ELR (cell line): ENCODE measurements at places on chromosomes 6 and 20.

GRCh38 chr20:37534401-37535157 lies 6.9 kb upstream of the BLCAP start:
- peak; percentile 87 for DNase-seq

- DNase-seq: no peak
Observed at GRCh38 chr6:161011492-161012480, 20.2 kb downstream of the MAP3K4 start.

DNA sequence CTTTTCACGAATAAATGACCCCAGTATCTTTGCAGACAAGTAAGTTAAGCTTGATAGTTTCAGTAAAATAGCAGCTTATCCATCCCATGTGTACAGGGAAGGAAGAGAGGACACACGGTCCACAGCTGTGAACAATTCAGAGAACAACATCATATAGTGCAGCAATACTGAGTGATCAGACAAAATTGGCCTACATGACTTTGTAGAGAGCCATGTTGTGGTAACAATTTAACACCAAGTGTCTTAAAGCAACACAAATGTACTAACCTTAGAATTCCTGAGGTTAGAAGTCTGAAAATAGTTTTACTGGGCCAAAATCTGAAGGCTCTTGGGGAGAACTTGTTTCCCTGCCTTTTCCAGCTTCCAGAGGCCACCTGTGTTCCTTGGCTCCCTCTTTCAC lies 12.5 kb downstream of the FAM184A start:
- DNase-seq: no peak

DNA sequence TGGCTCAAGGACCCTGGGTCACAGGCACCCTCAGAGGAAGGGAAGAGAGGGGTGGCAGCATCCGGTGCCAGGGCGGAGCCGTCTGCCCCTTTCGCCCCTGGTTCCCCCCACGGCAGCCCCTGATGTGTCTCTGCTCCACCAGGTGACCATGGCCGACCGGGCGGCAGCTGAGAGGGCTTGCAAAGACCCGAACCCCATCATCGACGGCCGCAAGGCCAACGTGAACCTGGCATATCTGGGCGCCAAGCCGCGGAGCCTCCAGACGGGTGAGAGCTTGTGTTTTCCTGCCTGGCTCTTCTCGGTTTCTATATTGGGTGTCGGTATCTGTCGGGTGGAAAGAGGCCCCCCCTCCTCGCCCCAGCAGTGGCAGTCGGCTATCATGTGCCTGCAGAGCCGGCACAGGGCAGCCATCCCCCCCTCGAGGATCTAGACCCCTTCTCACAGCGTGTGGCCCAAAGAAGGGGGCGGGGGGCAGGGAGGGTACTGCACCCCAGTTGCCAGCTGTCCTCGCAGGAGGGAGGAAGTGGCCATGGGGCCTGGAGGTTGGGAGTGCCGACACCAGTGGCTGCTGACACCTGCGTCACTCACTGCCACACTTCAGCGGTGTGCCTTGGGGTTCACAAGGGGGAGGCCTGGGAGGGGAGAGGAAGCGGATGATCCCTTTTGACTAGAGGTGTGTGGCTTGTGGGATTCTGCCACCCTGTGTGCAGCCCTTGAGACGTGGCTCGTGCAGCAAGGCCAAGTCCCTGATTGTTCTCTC lies 1.5 kb downstream of the RBM38 start:
- DNase-seq: no peak

GRCh38 chr6:27720607-27721580 lies 191.3 kb downstream of the OR2B2 start:
- DNase-seq: peak; percentile 84

DNA sequence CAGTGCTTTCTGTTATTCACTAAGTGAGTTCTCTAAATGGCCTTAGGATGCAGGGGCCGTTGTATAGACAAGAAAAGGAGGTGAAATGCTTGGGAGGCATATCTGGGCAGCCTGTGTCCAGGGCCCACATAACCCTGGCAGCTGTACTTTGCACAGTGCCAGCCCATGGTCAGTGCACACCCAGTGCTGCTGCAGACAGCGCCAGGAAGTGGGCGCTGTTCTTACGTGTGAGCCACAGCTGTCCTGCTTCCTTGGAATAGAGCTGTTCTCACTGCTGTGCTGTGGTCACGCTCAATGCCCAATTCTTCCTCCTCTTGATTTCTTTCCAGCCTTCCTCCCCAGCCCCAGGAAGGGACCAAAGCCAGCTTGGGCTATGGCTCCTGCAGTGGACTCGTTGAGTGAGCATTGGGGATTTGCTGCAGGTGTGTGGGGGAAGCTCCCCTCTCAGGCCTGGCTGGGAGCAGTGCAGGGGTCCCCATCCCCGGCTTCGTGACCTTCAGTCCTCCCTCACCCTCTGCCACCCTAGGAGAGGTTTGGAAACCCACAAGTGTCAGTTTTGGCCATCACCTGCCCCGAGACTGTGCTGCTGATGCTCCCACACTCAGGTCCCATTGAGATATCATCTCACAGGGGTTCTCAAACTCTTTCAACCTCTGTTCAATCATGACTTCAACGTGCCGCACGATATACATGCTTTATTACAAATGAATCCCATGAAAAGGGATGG lies 246.8 kb upstream of the EXOC2 start:
- DNase-seq: no peak

- no peak for DNase-seq
Observed at GRCh38 chr6:73731285-73731684, 35.3 kb downstream of the CD109 start.

- DNase-seq: no peak
Observed at GRCh38 chr6:170134471-170135440, 156.1 kb downstream of the DLL1 start.

- no peak for DNase-seq
Observed at GRCh38 chr6:43986177-43986825, 141.0 kb downstream of the MRPL14 start.

GRCh38 chr6:31304683-31305082 lies 32.8 kb upstream of the HLA-C start:
- DNase-seq: peak; percentile 4

- DNase-seq: no peak
Observed at GRCh38 chr6:152233547-152234320, 403.4 kb downstream of the SYNE1 start.

DNA sequence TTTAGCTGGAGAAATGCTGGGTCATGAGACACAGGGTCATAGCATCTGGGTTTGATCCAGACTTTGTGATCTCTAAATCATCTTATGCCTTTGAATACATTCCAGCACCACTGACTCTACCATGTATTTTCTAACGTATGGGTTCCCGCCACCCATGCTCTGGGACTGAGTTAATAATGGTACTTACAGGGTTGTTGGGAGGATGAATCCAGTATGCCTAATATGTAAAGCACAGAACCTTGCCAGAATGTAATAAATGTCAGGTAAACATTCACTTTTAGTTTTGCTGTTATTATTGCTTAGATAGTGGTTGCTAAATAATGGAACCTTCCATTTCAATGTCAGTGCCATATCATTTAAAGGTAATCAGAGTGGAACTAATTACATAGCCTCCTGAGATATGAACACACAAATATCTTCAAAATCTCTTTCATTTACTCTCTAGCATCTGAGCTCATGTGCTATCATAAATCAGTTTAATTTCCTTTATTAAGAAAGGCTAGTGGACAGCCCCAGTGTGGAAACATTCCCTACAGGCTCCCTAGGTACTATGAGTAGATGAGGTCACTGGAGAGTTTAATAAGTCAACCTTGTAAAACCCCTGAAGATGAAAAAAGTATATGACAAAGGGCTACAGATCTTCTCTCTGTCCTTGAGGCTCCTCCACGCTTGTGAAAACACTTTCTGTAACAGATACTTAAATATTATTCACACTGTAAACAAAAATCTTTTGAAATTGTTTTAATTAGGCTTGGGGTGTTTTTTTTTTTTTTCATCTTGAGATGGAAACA lies 226.6 kb downstream of the ALDH8A1 start:
- DNase-seq: no peak

DNA sequence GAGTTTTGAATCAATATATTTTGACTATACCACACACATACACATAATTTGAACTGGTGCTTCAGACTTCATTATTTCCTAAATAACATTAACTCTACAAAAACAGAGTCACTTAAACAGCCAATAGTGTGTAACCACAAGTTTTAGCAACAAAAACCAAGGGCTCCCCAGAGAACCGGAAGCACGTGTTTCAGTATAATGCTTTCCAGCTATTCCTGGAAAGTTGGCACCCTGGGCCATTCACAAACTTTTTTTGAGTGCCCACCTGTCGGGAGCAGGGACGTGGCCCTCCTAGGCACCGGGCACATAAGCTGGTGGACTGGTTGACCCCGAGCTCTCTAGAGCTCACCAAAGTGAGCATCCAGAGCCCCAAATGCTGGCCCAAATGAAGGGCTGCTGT lies 1.9 kb upstream of the SLC35D3 start:
- DNase-seq: no peak

DNA sequence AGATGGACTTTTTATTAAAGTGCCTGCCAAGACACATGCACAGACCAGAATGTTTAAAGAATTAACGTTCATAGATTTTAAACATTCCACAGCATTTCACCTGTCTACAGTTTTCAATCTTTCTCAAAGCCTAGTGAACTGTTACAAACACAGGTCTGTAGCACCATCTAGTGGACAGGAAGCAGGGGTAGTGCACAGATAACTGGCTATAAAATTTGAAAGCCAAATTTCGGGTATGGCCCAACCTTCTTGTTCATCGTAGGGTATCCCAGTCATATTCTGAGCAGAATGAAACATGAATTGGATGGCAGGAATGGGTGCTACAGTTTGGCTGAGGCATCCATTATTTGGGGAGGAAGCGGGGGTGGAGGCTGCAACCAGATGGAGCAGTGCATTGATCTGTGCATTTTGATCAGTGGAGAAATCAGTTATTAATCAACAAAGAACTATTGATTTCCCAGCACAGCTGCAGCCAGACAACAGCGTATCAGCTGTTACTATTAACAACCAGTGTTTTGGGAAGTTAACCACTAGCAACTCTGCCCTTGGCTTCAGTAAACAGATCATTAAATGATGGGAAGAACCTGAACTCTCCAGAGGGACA lies 56.1 kb upstream of the B3GAT2 start:
- DNase-seq: peak; percentile 67

DNA sequence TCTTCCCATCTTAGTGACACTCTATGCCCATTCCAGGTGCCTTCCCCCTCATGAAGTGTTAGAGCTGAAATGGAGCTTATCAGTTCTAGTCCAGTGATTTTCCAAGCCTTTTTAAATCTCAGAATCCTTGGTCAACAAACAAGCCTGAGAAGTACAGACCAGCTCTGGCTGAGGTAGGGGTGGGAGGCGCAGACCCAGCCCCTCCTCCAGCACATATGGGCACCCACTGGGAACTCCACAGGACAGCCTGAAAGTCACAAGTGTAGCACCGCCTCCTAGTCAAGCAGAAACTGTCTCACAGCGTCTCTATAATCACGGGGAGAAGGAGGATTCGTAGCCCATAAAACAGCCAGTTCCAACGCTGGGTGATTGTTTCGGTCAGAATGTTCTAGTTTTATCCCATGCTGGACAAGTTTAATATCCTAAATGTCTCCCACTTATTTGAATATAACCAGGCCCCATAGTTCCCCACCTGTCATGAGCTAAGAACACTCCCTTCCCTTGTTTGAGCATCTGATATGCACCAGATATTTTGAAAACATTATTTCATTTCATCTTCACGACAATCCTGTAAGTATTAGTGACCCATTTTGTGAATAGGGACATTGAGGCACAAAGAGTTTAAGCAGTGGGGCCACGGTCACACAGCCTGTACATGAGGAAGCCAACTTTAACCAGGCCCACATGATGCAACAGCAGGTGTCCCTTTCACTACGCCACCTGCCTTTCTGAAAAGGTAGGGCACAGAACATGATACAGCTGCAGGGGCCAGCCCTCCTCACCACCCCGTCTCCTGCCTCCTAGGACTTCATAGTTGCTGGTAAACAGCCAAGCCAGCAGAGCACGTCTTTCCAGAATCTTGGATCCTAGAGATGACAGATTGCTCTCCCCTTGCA lies 40.1 kb downstream of the TRAF3IP2 start:
- DNase-seq: peak; percentile 25

GRCh38 chr6:148873154-148873553 lies 126.3 kb downstream of the UST start:
- DNase-seq: no peak

DNA sequence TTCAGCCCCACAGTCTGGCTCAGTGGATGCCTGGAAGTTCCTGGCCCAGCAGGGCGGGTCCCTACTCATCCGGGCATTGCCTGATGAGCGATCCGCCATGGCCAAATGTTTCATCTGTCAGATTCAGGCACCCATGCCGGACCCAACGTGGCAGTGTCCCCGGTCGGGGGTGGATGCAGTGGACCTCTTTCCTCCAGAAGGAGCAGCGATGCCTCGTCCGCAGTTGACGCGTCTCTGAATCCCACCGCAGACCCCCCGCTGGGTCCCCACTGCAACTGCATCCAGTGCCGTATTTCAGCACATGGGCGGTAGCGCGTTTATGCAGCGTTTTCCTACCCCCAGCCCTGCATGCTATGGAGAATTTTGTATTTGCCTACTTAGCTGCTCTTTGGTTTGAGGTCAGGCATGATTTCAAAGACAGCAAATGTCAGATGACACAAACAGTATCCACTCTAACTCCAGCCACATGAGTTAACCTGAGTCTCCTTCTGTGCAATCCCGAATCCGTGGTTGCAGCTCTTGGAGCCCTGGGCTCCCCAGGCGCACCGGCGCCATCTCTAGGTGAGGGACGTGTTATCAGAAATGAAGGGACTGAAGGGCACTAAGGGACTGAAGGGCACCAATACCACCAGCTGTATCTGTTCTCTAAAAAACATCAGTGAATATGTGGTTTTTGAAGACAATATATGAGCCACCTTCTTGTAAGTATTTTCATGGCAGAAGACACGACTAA lies 72.6 kb upstream of the THBS2 start:
- DNase-seq: peak; percentile 65

- peak; percentile 20 for DNase-seq
Observed at GRCh38 chr20:3787324-3788014, 929 bp upstream of the CENPB start.

DNA sequence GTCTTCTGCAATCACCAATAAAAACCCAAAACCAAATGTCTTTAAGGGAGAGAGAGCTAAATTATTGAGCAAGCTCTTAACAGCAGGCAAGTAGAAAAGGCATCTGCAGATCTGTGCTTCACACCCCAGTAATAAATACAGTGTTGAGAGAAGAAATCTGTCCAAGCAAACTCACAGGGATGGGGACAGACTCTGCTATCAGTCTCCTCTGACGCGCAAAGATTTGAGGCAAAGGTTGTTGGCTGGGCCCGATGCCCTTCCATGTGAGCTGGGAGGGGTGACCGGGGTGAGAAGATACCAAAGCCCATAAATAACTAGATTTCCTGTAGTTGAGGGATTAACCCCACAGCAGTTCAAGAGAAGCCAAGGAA lies 315.2 kb upstream of the SOX4 start:
- no peak for DNase-seq

- DNase-seq: no peak
Observed at GRCh38 chr20:62787321-62787720, 9.0 kb upstream of the MRGBP start.

- no peak for DNase-seq
Observed at GRCh38 chr6:121835662-121836061, 400.2 kb downstream of the GJA1 start.

DNA sequence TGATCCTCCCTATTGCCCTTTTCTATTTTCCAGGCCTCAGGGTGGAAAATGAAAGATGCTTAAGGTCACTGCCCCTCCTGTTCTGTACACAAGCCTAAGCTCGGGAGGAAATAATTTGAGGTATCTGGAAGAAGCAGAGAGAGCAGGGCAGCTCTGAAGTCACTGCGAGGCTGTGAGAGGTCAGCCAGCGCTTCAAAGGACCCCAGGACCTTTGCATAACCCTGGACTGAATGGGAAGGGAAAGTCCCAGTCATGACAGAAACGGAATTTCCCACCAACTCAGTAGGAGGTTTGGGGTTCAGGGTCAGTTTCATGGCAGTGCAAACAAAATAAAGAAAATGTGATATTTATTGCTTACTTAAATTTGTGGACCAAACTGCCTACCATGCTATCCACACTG lies 58.1 kb downstream of the LRFN2 start:
- no peak for DNase-seq

GRCh38 chr6:159168536-159169192 lies 536 bp upstream of the FNDC1 start:
- DNase-seq: peak; percentile 58
